ENCODE measurements at places on chromosomes 12 and 14.

DNA sequence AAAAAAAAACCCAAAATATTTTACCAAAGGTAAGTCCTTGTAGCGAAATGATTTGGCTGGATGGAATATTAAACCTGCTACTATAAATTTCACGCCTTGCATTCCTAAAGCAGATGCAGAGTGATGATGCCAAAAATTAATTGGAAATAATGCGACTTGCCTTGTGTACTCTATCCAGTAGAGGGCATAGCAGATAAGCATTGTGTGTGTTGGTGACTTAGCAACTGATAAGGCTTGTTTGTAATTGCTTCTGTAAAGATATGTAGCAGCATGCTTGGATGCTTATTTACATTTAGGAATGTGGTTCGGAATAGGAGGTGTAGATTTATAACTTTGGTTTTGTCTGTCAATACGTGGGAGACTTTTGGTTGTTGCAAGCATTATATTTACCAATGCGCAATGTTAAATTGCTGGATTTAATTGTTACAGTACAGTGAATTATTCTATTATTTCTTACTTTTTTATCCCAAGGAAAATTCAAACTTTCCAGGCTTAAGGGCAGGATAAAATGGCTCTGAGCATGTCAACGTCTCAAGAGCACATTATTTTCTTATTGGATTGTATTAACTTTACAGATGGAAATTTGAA, 80.5 kb downstream of the TMEM260 start:
- no peak for DNase-seq

- no peak for DNase-seq
Observed at GRCh38 chr12:593396-594270, 69.6 kb downstream of the NINJ2 start.

GRCh38 chr14:32709027-32709426, 229.7 kb upstream of the NPAS3 start:
- DNase-seq: no peak

DNA sequence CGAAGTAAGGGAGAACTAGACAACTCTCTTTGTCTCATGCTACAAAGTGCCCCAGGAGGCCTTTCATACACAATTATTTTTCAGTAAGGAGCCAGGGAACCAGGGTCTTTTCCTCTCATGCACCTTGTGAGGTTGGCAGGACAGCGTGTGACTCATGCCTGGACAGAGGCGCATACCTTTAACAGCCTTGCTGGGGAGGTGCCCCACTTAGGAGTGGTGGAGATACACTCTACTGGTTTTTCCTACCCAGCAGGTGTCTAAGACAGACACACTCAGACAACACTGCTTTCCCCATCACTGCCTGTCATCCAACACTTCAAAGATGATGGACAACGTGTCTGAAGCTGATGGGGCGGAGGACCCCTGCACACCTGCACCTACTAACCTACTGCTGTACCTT, 49.1 kb downstream of the B4GALNT3 start:
- DNase-seq: no peak

GRCh38 chr14:74510959-74511409, 17.4 kb downstream of the ISCA2 start:
- DNase-seq: no peak

- no peak for DNase-seq
Observed at GRCh38 chr12:117119592-117120198, 20.5 kb upstream of the TESC start.

DNA sequence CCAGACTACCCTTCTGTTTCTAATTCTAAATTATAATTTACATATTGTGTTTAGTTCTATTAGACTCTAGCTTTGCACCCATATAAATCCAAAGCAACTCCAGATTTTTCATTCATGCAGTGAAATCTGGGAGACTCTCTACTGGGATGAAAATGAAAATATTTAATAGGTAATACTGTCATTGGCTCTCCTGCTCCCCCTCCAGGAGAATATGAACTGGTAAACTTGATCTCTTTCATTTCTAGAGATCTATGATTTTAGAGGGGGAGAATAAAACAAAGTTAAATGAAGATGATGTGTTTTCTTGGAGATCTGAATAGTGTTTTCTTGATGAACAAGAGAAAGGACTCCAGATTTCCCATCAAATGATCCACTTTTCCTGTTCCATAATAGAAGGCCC, 104.3 kb upstream of the TMCC3 start:
- DNase-seq: no peak

DNA sequence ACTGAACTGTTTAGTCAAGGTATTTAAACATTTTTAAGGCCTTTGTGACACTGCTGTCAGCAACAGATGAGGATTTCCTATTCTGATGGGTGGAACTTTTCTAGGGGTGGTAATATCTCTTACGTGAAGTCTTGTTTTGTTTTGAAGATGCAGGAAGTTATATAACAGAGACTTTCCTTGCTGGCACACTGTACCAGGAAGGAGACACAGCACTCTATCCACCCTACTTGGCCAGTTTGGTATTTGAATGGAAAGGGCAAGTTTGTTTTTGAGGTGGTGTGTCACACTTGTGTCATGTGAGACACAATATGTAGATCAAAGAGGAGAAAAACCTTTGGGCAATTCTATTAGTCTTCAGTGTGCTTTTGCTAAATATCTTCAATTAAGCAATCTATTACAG, 51.6 kb upstream of the SRP54 start:
- DNase-seq: no peak

GRCh38 chr14:59213368-59214315, 25.2 kb downstream of the DAAM1 start:
- no peak for DNase-seq

DNA sequence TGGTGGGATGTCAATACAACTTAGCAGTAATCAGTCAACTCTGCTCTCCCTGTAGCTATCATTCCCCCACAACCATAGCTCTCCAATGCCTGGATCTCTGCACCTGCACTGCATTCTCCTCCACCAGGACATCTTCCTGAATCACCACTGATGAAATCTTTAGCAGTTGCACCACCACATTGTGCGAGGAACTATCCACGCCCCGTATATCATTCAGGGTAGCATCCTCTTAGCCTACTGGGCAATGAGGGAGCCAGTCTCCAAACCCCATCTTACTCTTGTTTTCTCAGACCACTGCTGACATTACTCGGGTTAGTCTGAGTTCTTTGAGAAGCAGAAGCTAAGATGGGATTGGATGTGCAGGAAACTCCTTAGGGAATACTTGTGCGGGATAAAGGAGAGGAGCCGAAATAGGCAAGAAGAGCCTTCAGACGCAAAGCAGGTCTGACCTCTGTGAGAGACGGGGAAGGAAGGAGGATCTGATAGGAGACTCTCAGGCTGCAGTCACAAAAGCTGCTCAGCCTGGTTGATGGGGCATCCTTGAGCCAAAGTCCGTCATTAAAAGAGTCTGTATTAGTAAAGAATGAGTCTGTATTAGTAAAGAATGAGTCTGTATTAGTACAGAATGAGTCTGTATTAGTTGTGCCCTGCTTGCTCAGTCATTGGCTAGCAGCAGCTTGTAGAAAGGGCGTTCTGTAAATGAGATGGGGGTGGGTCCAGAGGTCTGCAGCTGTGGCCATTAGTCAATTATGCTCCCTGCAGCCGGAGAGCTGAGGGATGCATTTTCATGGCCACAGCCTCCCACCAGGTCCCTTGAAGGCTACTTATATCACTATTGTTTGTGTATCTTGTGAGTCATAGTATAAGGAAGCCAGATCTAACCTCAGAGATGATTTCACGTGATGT, 49.6 kb upstream of the RASSF3 start:
- DNase-seq: no peak

DNA sequence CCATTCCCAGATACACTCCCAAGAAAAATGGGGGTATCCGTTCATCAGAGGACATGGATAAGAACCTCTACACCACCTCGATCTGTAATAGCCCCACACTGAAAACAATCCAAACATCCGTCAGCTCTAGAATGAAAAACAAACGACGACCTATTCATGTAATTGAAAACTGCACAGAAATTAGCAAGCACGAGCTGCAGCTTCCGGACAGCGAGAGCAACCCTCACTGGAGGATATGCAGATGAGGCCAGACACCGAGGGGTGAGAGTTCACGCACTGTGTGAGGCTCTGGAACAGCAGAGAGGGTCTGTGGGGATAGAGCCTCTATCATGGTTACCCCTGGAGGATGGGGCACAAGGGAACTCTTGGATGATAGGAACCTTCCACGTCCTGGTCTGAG, 143.9 kb upstream of the NCOR2 start:
- DNase-seq: no peak

All from esophagus muscularis mucosa (tissue), 4 donors.